A549 treated with dexamethasone at 1 μM for 4 hours (cell line): ENCODE measurements at places on chromosomes 5 and 9. TPM values are rescaled to one million over a fixed set of nuclear protein-coding genes. Genes with fewer than 3 reads are reported as not detected.

Gene SPOCK1
- total RNA-seq, result 10.6 to 24.2 TPM (median 20.1 TPM) in 5 replicates

Gene HSD17B4
- total RNA-seq, result 60.0 to 66.4 TPM (median 63.5 TPM) in 5 replicates

Gene FOXD4L6
- total RNA-seq, result 0.08 to 0.09 TPM (median 0.09 TPM) in 3 of 5 replicates, not detected in the others

Gene EIF4E1B
- not detected in 5 replicates for total RNA-seq

Gene FOXE1
- total RNA-seq, result 2.3 to 3.7 TPM (median 3.5 TPM) in 5 replicates

Gene CYLC2
- not detected in 5 replicates for total RNA-seq

Gene SLC1A1
- 0.71 to 1.2 TPM (median 1.1 TPM) in 5 replicates for total RNA-seq

Gene DAPK1
- 21.1 to 31.2 TPM (median 28.0 TPM) in 5 replicates for total RNA-seq

Gene HTR4
- not detected in 5 replicates for total RNA-seq

Gene TAF9
- 120 to 139 TPM (median 130 TPM) in 5 replicates for total RNA-seq

Gene GPR150
- total RNA-seq, result 0.06 to 0.20 TPM (median 0.13 TPM) in 5 replicates

Gene SV2C
- 0.01 TPM in 1 of 5 replicates, not detected in the others for total RNA-seq

Gene C5orf46
- total RNA-seq, result not detected in 5 replicates

Gene TEK
- 0.13 to 0.25 TPM (median 0.18 TPM) in 5 replicates for total RNA-seq

Gene TAF1L
- total RNA-seq, result 0.01 TPM in 2 of 5 replicates, not detected in the others

Gene CLPTM1L
- 180 to 200 TPM (median 193 TPM) in 5 replicates for total RNA-seq
